Cortex of kidney (tissue), 1 donor: ENCODE measurements at places on chromosomes 4 and X.

DNA sequence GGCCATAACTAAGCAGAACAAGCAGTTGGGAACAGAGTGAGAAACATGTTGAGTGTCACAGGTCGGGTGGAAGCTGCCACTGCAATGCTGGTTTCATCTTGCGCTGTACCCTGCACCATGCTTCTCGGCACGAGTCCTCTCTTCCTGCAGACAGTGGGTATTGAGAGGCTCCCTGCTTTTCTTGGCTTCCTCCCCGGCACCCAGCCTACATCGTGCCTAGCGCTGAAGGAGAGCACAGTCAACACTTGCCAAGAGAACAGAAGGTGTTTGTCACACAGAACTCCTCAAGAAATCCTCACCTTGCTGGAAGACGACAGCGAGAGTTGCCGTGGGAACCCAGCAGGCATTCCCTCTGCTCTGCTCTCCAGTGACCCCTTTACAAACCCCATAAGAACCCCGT is 53.6 kb downstream of the EVC2 start:
- DNase-seq = no peak

DNA sequence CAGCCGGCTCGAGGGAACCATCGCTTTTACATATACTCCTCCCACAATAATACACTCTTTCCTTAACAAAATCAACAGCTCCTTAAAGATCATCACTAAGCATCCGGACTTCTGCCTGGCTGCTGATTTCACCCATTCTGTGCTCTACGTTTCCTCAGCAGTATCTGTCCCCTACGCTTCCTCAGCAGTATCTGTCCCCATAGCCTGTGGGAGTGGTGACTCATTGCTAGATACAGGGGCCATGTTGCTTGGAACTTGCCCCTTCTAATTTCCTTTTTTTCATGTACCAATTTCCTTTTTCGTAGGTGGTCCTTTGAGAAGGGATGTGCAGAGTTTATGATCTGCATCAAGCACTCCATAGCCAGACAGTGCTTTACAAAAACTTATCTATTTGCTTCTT is 18.6 kb downstream of the MAP3K15 start:
- DNase-seq = no peak

GRCh38 chr4:72875138-72875537 is 194.4 kb downstream of the COX18 start:
- DNase-seq = no peak

DNA sequence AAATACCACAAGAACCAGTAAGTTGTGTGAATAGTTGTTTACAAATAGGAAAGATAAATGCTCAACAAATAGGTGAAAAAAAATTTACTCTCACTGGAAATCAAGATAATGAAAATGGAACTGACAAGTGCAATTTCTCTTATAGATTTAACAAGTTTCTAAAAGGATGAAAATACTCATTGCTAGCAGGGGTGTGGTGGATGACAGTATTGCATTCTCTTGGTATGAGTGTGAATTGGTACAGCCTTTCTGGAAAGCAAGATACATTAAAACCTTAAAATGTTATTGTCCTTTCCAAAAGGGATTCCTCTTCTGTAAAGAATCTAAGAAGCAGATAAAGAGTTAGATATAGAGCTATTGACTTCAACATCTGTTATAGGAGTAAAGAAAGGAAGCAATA is 240.0 kb upstream of the RPS6KA3 start:
- DNase-seq = no peak

- DNase-seq = no peak
Observed at GRCh38 chr4:69060651-69061308, 35.5 kb upstream of the UGT2B7 start.

- no peak for DNase-seq
Observed at GRCh38 chrX:119067023-119067739, 5.6 kb upstream of the CT47C1 start.

DNA sequence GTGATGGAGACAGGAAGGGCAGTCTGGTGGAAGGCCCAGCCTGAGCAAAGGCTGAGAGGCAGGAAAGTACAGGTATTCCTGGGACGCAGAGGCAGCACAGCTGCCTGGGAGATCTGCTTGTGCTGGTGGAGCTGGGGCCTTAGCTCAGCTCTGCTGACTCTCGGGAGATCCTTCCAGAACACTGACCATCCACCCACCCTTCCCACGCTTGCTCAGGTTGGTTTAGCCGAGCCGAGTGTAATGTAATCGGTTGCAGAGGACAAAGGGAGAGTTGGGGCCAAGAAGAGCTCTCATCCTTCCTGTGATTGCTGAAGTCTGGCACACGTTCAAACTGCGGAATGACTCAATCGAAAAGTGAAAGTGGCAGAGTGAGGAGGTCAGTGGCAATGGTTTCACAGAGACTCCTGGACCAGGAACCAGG is 43.1 kb upstream of the GPR78 start:
- no peak for DNase-seq

- DNase-seq = no peak
Observed at GRCh38 chrX:68697036-68697435, 49.6 kb downstream of the STARD8 start.

- no peak for DNase-seq
Observed at GRCh38 chrX:123013141-123013540, 170.9 kb upstream of the GRIA3 start.

GRCh38 chr4:153393397-153393796 is 48.9 kb downstream of the MND1 start:
- no peak for DNase-seq

GRCh38 chr4:24266951-24267722 is 317.2 kb downstream of the DHX15 start:
- no peak for DNase-seq

- no peak for DNase-seq
Observed at GRCh38 chr4:139167774-139168444, 9.1 kb downstream of the ELF2 start.

DNA sequence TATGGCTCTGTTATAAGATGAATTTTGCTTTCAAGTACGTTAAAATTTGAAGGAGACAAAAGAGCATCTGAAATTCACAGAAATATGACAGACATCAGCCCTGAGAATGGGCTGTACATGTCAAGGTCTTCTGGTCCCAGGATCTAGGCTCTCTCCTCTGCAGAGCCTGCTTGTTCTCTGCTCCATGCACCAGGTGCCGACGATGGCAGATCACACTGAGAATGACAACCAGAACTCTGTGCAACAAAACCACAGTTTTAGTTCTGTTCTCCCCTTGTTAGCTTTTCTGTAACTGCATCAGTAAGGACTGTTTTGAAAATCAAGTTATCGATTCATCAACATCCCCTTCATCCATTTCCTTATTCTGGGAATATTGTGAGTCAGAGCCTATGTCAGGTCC is 30.9 kb upstream of the LGI2 start:
- no peak for DNase-seq

GRCh38 chr4:6032249-6033244 is 14.3 kb upstream of the C4orf50 start:
- DNase-seq = no peak

GRCh38 chr4:89492581-89493071 is 185.0 kb upstream of the GPRIN3 start:
- DNase-seq = no peak

DNA sequence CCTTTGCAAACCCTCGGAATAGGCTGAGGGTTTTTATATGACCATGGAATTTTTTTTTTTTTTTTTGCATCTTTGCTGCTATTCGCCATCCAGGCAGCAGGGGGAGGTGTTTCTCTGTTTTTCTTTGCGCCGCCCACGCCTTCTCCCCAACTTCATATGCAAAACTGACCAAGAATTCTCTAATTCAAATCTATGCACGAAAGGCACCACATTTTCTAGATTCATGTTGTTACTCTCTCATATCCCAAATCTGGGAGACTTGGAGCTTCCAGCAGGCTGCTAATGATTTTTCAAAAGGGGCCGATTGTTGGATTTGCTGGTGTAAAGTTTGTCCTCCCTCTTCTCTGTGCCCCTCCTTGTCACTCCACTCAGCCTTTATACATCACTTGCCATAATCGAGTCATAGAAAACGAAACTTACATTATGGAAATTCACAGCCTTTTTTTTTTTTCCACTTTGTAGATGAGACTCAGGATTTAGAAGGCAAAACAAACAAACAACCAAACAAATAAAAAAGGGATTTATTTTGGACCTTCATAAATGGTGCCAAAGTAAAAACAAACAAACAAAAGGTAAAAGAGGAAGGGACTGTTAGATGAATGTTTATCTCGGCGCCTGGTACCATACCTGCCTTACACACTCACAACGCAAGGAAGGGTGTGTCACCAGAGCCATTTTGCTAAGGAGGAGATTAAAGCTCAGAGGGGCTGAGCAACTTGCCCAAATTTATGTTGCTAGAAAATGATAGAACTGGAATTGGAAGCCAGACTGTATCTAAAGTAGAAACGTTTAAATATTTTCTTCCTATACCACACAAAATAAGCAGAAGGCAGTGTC is 29.3 kb upstream of the BOD1L1 start:
- no peak for DNase-seq

GRCh38 chrX:26414534-26414933 is 198.6 kb downstream of the MAGEB5 start:
- DNase-seq = no peak

DNA sequence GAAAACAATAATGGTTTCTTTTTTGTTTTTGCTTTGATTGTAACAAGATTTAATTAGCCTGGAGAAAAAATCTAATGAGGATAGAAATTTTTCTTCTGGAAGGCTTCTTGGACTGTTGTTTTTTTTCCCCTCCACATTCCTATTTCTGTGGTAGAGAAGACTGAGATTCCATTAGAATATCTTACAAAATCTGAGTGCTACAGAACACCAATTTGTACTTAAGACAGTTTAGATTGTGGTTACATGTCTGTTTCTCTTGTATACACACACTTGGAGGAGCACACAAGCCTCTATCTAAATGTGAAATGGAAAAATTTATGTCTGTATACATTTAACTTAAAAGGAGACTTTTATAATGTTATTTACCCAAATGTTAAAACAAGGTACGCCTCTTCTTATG is 176.9 kb upstream of the ARSJ start:
- DNase-seq = no peak

DNA sequence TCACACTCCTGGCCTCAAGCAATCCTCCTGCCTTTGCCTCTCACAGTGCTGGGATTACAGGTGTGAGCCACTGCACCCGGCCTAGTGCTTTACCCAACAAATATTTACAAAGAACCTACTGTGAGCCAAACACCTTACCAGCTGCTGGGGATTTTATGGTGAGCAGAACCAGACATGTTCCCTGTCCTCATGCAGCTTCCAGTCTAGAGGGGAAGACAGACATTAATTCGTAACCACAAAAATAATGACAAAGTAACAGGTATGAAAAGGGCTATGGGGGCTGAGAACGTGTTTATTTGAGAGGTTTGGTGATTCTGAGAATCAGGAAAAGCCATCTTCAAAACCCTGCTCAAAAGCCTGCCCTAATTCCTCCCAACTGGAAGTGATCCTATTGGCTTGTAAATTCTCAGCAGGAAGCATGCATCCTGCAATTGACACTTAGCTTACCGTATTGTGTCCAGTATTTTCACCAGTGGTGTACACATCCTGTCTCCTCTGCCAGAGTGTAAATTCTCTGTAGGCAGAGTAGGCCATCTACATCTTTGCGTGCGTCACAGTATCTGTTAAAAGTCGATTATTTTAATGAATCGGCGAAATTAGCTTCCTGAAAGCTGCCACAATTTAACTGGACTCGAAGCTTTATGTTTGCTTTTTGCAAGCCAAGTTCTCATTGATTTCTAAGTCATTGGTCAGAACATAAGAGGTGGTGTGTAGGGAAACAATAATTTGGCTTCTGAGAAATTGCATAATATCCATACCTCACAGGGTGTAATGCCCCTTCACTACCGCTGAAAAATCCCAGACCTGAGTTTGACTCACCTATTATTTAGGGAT is 67.0 kb downstream of the TMEM156 start:
- no peak for DNase-seq

- no peak for DNase-seq
Observed at GRCh38 chr4:14837860-14838259, 164.4 kb upstream of the CPEB2 start.

DNA sequence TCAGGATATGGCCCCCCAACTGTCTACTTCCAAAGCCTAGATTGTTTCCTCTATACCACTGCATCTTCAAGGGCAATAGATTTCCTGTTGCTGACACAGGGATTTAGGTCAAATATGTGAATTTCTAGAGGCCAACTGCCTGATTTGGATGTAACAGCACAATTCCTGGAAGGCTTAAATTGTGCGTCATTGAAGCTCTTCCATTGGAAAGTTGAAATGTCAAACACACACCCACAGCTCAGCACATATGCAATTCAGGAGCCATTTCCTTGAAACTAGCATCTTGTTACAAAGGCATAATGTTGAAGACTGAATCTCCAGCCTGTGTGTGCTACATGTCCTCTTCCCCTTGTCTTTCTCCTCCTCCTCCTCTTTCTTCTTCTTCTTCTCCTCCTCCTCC is 158.6 kb downstream of the STK32B start:
- DNase-seq = no peak

DNA sequence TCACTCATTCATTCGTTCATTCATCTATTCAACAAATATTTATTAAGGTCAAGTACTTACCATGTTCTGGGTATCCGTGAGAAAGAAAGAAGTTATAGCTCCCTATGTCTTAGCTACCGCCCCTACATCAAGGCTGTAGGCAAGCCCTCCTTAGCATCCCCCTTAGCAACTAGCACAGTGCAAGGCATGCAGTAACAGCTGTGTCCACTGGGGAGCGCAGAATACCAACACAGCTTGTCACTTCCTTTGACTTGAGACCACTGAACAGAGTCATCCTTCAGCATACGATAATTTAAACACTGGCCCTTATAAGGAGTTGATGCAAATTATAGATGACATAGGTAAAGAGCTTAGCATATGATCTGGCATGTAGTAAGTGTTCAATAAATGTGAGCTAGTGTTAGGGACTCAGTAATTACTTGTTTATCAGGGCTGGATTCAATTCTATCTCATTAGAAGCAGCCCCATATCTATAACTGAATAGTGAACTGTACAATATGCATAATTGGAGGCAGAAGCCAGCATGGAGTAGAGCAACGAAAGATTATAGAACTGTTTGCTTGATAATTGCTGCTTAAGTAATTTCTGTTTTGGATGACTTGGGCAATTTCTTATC is 8.7 kb downstream of the KIAA1210 start:
- no peak for DNase-seq

GRCh38 chrX:128518508-128518907 is 466.3 kb upstream of the ACTRT1 start:
- DNase-seq = no peak

DNA sequence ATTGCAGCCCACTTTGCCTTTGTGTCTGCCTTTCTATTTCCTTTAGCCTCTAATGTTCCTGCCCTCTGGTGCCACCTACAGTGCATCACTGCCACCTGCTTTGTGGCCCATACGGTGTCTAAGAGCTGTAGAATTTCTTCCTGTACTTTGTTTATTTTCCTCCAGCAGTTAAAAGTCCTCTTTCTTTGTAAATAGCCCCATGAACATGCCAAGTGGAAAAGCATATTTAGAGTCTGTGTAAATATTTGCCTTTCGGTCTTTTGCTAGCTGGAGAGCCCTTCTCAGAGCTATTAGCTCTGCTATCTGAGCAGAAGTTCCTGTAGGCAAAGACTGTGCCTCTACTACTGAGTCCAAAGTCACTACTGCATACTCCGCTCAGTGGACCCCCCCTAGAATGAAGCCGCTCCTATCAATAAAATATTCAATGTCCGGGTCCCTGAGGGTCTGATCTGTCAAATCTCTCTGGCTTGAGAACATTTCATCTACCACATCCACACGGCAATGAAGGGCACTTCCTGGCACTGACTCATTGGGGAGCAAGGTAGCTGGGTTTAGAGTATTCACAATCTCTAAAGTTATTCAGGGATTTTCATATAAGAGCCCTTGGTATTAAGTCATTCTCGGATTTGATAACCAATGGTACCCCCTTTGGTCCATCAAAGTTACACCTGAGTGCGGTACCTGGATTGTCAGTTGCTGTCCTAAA is 36.3 kb downstream of the SULT1E1 start:
- DNase-seq = no peak
